ENCODE measurements at places on chromosomes 11 and 22.
A peak's percentile ranks its signal among the peaks of the same experiment; 100 is the strongest.

DNA sequence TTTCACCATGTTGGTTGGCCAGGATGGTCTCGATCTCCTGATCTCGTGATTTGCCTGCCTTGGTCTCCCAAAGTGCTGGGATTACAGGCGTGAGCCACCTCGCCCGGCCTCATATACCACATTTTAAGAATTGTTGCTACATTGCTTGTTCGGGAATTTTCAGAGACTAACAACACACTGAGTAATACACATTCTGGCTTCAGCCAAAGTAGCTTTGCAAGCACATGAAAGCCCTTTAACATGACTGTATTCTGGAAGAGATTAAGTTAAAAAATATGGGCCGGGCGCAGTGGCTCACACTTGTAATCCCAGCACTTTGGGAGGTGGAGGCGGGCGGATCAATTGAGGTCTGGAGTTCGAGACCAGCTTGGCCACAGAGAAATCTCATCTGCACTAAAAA, 15.0 kb downstream of the CRTAM start:
- no peak for DNase-seq

GRCh38 chr11:73218106-73218829, at the start of gene P2RY2:
TSS of gene P2RY2 (plus strand) at chr11:73218281. CDS start at chr11:73234160, 15,879 bp downstream.
- DNase-seq, result no peak

GRCh38 chr11:4203603-4204360, 109.2 kb downstream of the RRM1 start:
- DNase-seq, result no peak

GRCh38 chr11:69557266-69557665, 75.8 kb downstream of the LINC01488 start:
- no peak for DNase-seq

DNA sequence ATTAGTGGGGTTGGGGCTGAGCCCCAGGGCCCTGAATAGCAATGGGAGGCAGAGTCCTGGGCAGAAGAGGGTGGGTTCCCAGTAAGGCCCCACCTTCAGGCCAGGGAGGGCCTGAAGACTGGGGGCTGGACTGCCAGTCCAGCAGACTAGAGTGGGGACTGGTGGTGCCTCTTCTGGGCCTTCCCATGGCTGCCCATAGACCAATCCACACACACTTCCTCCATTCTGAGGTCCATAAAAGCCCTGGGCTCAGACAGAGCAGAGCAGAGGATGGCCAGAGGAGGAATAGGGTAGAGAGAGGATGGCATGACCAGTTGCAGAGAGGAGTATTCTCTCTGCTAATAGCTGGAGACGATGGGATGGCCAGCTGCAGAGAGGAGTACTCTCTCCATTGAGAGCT, 111.9 kb downstream of the ATG16L2 start:
- no peak for DNase-seq

GRCh38 chr11:131912134-131912533, 541.7 kb downstream of the NTM start:
- DNase-seq, result no peak

DNA sequence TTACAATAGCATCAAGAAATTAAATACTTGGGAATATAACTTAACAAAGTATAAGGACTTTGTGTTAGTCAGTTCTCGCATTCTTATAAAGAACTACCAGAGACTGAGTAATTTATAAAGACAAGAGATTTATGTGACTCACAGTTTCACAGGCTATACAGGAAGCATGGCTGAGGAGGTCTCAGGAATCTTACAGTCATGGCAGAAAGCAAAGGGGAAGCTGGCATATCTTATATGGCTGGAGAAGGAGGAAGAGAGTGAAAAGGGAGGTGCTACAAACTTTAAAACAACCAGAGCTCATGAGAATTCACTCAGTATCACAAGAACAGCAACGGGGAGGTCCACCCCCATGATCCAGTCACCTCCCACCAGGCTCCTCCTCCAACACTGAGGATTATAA, 32.0 kb upstream of the CCDC134 start:
- DNase-seq, result peak; percentile 41

DNA sequence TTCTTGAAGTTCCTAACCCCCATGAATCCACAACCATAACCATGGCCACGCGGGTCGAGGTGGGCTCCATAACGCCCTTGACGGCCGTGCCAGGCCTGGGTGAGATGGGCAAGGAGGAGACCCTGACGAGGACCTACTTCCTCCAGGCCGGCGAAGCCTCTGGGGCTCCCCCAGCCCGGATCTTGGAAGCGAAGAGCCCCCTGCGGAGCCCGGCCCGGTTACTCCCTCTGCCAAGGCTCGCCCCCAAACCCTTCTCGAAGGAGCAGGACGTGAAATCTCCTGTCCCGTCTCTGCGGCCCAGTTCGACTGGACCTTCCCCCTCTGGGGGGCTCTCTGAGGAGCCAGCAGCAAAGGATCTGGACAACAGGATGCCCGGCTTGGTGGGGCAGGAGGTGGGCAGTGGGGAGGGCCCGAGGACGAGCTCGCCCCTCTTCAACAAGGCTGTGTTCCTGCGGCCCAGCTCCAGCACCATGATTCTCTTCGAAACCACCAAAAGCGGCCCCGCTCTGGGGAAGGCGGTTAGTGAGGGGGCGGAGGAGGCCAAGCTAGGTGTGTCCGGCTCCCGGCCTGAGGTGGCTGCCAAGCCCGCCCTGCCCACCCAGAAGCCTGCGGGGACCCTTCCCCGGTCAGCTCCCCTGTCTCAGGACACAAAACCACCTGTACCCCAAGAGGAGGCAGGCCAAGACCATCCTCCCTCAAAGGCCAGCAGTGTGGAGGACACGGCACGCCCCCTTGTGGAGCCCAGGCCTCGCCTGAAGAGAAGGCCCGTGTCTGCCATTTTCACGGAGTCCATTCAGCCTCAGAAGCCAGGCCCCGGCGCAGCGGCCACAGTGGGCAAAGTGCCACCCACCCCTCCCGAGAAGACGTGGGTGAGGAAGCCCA, 75.7 kb downstream of the KIAA1671 start:
- no peak for DNase-seq

DNA sequence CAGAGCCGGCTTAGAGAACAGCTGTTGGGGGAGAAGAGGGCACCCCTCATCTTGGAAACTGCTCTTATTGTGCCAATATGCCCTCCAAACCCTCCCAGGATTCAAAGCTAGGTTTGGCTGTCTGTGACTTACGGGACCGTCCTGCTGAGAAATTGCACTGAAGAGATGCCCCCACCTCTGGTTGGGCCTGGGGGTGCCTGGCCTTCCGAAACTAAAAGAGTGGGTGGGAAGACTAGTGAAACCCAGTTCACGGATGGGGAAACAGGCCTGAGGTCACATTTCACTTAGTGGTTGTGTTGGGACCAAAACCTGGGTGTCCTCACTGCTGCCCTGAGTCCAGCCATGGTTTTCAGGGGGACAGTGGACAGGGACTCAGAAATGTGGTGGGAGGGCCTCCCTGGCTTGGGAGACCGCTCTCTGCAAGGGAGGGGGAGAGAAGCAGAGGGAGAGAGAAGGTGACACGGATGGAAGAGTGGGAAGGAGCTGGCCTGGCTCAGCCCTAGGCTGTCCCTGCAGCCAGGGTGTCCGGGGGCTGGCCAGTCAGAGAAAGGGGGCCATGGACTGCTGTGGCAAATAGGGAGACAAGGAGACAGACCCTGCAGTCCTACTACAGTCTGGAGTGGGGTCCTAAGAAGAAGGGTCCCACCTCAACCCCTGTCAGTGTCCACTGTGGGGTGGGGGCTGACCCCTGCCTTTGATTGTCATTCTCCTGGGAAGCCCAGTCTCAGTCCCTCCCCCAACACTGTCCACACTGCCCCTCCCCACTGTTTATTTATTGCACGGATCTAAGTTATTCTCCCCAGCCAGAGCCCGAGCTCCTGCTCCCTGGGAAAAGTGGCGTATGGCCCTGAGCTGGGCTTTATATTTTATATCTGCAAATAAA, 13.6 kb downstream of the MAFF start:
- DNase-seq, result no peak

- peak; percentile 98 for DNase-seq
These were observed at the start of gene CTNND1 for GRCh38 chr11:57761301-57762234. TSS of gene CTNND1 (plus strand) at chr11:57761802. CDS start at chr11:57791479, 29,677 bp downstream.

GRCh38 chr11:7977232-7977917, 9.8 kb upstream of the EIF3F start:
- peak; percentile 98 for DNase-seq

DNA sequence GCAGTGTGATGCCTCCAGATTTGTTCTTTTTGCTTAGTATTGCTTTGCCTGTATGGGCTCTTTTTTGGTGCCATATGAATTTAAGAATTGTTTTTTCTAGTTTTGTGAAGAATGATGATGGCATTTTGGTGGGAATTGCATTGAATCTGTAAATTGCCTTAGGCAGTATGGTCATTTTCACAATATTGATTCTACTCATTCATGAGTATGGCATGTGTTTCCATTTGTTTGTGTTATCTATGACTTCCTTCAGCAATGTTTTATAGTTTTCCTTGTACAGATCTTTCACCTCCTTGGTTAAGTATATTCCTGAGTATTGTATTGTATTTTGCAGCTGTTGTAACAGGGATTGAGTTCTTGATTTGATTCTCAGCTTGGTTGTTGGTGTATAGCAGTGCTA, 18.3 kb upstream of the ZBED5 start:
- no peak for DNase-seq

DNA sequence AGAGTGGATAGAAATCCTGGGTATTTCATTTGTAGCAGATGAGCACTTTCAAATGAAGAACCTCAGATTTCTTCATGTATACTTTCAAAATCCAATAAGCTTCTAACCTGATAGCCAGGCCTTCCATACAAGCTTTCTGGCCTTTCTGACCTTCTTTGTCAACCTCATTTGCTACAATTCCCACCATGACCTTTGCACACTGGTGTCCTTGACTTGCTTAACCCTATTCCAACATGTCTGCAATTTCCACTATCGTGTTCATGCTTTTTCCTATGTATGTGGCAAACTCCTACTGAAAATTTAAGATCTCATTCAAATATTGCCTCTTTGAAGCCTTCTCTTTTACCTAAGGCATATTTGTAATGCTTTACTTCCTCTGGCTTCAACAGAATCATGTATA, 242.1 kb upstream of the CCDC90B start:
- DNase-seq, result no peak

GRCh38 chr11:111602865-111603610, 789 bp downstream of the SIK2 start:
- peak; percentile 35 for DNase-seq

DNA sequence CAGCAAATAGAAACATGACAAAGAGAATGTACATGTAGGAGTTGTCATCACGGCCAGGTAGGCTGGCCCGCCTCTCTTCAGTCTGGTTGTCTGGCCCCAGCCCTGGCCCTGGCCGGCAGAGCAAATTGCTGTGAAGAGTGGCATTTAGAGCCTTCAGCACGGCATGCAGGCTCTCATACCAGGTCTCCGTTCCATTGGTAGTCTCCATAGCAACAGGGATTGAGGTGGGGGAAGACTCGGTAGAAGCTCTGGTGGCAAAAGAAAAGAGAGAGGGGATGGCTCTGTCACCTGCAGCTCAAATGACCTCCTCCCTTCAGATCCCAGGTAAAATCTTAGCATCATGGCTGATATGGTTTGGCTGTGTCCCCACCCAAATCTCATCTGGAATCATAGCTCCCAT, 10.0 kb downstream of the KCNE3 start:
- DNase-seq, result no peak

DNA sequence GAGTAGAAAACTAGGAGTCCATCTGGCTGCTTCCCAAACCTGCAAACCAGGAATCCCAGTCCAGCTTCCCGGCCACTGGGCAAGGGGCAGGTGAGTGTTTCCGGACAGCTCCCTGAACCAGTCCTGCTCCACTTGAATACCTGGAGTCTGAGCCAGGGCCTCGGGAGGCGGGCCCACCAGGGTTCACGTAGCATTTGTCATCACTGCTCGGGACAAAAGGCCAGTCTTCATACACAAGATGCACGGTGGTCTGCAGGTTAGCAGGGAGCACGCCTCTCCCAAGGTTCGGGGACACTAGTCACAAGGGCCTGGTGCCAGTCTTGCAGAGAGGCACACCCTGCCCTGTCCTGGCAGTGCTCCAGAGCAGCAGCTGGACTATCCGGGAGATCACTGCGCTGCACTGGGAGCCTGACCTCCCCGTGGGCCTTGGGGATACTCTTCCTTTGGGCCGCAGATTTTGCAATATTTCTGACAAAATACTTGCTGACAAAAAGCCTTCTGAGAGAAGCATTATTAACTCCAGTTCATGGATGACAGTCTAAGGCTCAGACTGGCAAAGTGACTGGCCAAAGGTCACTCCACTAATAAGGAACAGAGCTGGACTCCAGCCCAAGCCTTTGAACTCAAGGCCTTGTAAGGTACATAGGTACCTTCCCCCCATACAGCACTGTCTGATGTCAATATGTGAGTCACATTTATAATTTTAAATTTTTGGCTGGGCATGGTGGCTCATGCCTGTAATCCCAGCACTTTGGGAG, 25.1 kb downstream of the CD6 start:
- DNase-seq, result no peak

GRCh38 chr11:35235936-35236666, 97.1 kb downstream of the CD44 start:
- no peak for DNase-seq

GRCh38 chr11:17790453-17790852, 55.9 kb downstream of the KCNC1 start:
- DNase-seq, result peak; percentile 88

DNA sequence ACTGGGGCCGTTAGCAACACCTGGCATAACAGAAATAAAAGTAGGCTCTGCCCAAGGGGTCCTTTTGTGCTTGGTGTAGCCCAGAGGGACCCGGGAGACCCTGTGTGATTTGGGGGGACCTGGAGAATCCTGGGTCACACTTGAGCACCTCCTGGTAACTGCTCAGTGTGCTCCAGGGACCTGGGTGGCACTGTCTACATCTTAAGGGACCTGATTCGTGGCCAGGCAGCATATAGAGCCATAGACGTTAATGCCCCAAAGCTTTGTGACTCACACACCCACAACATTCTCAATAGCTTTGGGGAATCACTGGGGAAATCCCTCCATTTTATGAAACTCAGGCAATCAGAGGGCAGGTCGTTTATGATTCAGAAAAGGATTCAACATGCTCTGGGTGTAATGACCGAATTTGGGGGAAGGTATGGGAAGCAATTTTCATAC, 3.6 kb upstream of the IGF2 start:
- DNase-seq, result peak; percentile 53

DNA sequence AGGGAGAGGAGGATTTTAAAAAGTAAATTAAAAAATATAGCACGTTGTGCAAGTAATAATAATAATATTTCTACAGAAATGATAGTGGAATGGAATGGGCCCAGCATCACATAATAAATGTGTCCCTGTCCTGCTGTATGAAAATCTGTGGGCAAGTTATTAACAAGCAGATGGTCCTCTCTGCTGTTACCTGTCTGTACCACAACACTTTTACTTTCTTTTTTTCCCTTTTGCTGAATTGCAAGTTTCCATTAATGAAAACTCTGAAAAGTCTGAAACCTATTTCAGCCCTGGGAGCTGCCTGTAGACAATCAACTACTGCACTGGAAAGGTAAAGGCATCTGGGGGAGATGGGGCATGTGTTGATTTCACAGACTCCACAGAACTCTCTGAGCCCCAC, 937.1 kb downstream of the OPCML start:
- DNase-seq, result no peak

DNA sequence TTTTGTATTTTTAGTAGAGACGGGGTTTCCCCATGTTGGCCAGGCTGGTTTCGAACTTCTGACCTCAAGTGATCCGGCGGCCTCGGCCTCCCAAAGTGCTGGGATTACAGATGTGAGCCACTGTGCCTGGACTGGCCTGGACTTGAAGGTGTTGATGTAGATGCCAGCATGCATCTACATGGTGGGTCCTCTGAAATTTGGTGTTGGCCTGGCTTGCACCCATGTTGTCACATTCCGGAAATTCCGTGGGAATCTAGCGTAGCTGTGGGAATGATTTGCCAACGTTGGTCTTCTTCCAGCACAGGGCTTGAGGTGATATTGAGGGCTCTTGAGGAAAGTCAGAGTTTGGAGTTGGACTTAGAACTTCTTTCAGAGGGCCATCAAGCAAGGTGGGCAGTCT, 6.5 kb downstream of the PACS1 start:
- DNase-seq, result no peak

Data from HCEC 1CT (cell line).